Stimulated activated CD4-positive, alpha-beta T cell treated with anti-CD3 and anti-CD28 coated beads, TNF-alpha, amount 100 ng/mL, for 1 hour (primary cell): ENCODE measurements at places on chromosomes 4 and X.

DNA sequence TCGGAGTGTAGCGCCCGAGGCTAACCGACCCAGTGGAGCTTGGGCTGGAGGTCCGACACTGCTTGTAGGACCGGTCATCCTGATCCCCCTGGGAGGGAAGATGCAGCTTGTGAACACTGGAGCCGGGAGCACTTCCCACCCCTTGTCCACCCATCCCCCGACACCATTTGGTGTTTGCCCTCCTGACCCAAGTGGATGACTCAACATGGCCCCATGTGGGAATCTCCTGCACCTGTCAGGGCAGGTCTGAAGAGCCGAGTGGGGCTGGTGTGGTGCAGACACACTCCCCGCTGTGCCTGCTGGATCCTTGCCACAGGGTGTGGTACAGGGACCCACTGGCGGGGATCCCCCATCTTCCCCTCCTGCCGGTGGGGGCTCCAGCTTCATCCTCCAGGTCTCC, 90.0 kb upstream of the AFAP1 start:
- DNase-seq = no peak

GRCh38 chr4:140654495-140654814, 85.7 kb upstream of the UCP1 start:
- no peak for DNase-seq

- DNase-seq = no peak
Measured at GRCh38 chr4:101282076-101282844, 65.1 kb downstream of the PPP3CA start.

GRCh38 chr4:139743027-139743426, 77.4 kb downstream of the MGST2 start:
- no peak for DNase-seq

DNA sequence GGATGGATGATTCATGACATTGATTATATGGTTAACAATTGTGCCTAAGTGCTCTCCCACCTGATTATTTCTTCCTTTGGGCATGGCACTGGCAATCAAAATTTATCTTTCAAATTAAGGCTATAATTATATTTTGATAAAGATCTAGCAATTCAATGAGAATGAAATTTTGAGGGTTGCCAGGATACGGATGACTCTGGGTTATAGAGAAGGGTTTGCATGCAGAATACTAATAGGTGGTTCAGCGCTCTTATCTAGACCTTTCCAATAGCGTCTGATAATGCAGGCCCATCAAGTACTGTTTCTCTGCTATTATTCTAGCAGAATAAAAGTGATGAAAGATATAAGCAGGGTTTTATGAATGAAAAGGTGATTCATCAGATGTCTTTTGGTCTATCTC, 74.9 kb upstream of the SCML1 start:
- no peak for DNase-seq

DNA sequence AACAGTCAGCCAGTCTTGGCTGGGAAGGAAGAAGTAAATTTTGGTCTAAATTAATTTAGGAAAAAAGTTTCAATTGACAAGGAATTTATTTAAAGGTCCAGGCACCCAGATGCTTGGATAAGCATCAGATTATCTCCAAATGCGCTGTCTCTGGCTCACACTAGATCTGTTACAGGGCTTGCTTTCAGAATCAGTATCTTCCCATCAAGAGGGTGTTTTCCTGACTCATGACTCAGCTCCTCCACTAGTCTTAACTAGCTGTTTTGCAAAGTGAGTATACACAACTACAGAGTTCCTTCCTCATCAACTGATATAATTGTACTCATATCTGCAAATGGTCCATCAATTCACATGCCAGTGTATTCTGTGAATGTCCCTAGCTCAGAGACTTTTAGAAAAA, 482.1 kb upstream of the CPEB2 start:
- DNase-seq = no peak
